ENCODE measurements at places on chromosomes 7 and 10.

DNA sequence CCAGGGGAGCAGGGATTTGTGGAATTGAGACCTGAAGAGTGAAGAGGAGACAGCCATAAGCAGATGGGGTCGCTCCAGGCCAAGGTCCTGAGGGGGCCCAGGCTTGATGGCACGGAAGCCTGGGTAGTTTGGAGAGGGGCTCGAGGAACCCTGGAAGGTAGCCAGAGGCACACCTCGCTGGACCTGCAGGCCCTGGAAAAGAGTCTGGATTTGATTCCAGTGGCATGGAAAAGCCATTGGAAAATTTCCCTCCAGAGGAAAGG lies 31.8 kb downstream of the CXCL12 start:
- no peak for DNase-seq

- no peak for DNase-seq
Measured at GRCh38 chr10:73946253-73947145, 35.6 kb downstream of the PLAU start.

DNA sequence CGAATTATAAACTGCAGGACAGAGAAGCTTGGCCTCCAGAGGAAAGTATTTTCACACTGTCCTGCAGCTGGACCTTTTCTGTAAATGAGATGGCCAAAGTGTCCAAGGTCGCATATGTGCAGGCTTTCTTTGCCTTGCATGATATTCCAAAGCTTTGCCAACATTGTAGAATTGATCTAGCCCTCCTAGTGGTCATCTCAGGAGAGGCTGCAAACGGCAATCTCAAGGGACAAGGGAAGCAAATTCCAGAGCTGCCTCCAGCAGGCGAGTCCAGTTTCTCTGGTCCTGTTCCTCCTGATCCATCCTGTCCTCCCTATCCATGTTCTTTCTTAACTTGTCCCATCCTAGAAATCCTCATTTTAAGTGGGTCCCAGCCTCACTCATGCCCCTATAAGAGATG lies 373.4 kb upstream of the PCDH15 start:
- no peak for DNase-seq

- no peak for DNase-seq
Measured at GRCh38 chr7:101630591-101630990, 1.5 kb upstream of the MYL10 start.

- no peak for DNase-seq
Measured at GRCh38 chr7:41729059-41729458, 26.2 kb upstream of the INHBA start.

GRCh38 chr7:2403718-2404648 lies 572 bp downstream of the CHST12 start:
- DNase-seq: peak; percentile 17

DNA sequence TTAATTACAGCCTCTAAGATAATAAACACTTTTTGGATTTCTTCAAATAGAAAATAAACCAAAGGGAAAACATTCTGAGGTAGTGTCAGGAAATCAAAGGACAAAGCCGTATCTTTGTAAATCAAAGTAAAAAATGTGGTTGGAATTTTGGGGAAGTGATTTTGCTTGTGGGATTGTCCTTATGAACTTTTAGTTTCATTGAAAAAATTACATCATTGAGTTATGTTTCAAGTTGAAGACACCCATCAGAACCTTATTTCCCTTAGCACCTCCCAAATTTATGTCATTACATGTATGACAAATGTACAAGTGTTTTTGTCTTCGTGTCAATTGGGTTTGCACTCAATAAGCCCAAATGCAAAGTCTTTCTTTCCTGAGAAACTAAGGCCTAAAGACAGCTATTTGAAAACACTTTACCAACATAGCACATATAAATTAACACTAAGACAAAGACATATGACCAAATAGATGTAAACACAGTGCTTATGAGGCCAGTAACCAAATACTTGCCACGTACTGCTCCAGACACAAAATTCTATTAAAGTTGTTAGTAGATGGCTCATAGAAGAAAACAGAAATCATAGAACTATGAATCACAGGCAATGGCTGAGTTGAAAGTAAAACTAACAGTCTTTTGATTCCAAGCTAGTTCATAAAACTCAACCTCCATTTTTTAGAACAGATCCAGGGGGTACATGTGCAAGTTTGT lies 26.9 kb upstream of the LAMB4 start:
- DNase-seq: no peak

Measured in naive thymus-derived CD8-positive, alpha-beta T cell (primary cell).